Cerebellum (tissue), 4 donors: ENCODE measurements at places on chromosomes 2 and 18.

- DNase-seq, result no peak
Observed at GRCh38 chr2:232013701-232014353, 52.3 kb downstream of the DIS3L2 start.

- DNase-seq, result no peak
Observed at GRCh38 chr2:22829791-22830190, 555.2 kb upstream of the KLHL29 start.

DNA sequence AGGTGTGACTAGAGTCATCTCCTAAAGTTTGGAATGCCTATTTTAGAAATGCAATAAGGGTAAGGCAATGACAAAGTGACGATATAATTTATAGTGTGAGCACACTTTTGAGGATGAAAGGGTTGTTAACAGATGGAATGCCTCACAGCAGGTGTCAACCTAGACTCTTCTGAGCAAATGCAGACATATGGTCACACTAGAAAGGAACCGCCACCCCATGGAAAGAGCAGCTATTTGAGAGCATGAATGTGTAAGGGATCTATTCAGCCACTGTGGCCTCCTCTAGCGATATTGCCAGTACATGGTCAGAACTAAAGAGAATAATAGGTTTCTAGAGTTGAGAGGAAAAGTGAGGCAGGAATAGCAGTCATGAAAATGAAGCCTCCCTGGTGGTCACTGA, 18.5 kb downstream of the DSG2 start:
- peak; percentile 54 for DNase-seq

GRCh38 chr2:230600285-230600684, 112.4 kb upstream of the CAB39 start:
- DNase-seq, result no peak

- peak; percentile 85 for DNase-seq
Observed at GRCh38 chr2:73947412-73948018, 20.8 kb downstream of the DGUOK start.

DNA sequence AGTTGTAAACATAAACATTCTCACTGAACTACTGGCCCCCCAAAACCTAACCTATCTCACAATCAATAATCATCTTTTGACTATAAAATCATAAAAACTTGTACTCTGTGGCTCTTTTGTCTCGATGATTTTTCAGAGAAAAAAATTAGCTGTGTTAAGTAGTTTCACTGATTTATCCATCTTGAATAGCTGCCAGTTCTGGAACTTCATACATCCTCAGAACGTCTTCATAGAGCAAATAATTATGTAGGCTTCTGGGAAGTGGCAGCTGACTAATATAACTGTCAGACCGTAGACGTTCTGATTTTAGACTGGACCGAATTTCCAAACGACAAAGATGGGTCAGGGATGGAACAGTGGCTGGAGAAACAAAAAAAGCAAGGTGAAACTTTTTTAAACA, 97.3 kb upstream of the CHAC2 start:
- DNase-seq, result no peak

DNA sequence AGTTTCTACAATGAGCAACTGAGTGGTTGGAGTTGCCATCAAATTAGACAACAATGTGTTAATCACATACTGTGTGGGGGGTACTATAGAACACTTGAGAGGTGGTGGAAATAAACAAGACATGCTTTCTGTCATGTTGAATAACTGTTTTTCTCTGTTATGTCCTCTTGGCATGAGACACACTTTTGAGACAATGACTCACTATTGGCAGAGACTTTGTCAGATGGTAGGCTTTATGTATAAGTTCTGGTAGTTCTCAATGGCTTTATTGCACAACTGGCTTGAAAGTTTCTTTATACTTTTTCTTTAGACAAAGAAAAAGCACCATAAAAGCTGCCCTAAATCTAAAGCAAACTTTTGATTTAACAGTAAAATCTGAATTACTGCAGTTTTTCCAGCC, 578.7 kb downstream of the ADCYAP1 start:
- no peak for DNase-seq

GRCh38 chr2:207291625-207292252, 126.0 kb upstream of the KLF7 start:
- no peak for DNase-seq

- DNase-seq, result no peak
Observed at GRCh38 chr2:4219101-4219500, 515.7 kb downstream of the DCDC2C start.

DNA sequence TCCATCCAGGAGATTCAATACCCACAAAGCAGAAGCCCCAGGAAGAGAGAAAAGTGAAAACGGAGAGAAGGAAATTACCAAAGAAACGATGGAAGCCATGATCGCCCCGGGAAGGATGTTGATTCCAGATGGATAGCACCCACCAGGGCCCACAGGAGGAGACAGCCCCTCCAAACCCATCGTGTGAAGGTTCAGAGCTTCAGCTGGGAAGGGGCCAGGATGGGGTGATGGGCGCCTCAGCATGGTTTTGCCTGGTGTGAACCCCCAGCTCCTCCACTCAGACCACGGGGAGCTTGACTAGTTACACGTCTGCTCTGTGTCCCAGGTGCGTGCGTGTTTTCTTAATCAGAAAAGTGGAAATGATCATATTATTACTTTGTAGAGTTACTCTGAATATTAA, 264.5 kb downstream of the EIPR1 start:
- no peak for DNase-seq

- DNase-seq, result no peak
Observed at GRCh38 chr2:66523990-66524389, 89.1 kb downstream of the MEIS1 start.

DNA sequence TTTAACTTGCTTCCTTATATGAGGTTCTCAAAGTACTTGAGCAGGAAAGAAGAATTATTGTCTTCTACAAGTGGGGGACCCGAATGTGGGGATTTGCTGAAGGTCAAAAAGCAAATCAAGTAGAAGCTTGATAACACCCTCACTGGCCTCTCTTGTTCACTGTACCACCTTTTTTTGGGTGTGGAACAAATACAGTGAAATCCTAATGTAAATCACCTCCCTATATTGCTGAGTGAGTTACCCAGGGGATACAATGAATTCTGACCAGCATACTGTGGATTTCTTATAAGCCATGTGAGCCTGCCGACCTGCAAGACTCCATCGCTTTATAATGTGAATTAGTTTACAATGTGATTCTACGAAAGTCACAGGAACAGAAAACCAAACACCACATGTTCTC, 66.5 kb downstream of the DOCK10 start:
- DNase-seq, result no peak

- DNase-seq, result no peak
Observed at GRCh38 chr18:23816740-23817139, 127.5 kb downstream of the LAMA3 start.

DNA sequence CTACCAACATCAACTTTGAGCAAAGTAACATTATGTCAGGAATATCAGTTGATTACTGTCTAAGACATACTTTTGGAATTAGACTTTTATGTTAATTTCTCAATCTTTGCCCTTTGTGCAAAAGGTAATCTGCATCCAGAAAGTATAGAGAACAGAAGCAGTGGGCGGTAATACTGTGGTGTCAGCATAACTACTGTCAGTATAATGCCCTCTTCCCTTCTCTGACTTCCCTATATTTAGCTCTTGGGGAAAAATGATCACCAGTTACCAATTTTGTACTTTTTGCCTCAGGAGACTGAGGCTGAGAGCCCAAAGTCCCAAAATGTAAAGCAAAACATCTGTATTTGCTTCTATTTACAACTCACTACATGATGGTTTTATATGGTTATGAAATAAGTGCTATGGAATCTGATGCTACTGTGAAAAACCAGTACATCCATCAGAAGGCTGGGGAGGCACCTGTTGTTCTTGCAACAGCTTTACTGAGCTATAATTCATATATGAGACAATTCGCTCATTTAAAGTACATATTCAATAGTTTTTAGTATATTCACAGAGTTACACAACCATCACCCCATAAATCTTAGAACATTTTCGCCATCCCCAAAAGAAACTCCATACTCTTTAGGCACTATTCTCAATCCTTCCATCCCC, 51.3 kb upstream of the CD302 start:
- no peak for DNase-seq

DNA sequence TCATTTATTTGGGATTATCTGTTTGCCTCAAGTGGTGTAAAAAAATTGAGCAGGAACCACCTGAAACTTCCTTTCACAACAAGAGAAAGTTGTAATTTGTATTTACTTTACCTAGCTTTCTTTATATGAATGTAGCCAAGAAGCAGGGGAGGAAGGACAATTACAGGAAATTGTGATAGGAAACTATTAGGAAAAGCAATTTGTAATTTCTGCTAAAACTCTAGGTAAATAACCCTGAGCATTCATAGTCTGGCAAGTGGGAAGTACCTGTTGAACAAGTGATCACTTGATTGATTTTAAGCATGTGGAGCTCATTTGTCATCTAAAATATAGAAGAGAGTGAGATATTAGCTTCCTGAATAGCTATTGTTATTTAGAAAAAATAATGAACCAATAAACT, 5.0 kb downstream of the TFPI start:
- no peak for DNase-seq

DNA sequence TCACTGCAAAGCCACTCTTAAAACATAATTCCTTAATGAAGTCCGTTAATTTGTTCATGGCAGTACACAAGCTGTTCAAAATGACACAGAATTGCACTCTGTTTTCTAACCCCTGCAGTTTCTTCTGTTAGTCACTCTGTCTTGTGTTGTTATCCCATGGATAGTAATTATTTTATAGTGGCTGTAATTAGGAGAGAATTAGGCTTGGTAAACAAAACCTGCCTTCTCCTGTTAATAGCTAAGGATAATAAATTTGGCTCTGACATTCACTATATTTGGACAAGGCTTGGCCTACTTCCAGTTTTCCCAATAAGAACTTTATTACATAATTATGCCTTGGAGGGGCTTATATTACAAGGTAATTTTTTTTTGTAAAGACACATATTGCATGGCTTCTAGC, 330.3 kb upstream of the FIGN start:
- DNase-seq, result no peak
